Head of caudate nucleus (tissue), 42 donors: ENCODE measurements at places on chromosomes 3 and 15.
A peak's percentile ranks its signal among the peaks of the same experiment; 100 is the strongest.

DNA sequence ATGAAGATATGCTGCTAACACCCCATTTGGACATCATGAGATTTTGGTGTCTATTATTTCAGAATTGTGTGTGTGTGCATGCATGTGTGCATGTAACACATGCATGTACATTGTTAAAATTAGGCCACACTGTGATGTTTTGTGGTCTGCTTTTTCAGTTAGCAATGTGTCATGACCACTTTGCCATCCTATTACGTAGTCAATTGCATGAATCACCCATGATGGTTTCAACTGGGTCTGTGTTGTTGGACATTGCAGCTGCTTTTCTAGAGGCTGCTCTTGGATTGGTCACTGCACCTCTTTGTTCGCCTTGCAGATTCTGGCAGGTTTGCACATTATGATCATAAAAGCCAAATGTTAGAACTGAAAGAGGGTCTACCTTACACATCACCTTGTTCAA lies 101.0 kb upstream of the THBS1 start:
- no peak for DNase-seq

DNA sequence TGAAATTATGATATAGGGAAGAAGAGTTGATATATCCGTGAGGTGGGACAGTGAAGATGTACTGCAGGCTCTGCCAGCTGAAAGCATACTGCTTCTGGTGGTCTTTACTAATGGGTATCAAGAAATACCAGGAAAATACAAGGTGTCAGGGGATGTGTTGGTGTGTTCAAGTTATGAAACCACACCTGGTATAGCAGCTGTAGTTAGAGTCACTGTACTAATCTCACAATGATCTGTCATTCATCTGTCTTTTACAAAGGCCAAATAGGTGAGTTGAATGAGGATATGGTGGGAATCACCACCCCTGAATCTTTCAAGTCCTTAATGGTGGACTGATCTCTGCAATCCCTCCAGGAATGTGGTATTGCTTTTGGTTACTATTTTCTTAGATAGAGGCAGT lies 152.7 kb downstream of the NFKBIZ start:
- no peak for DNase-seq

DNA sequence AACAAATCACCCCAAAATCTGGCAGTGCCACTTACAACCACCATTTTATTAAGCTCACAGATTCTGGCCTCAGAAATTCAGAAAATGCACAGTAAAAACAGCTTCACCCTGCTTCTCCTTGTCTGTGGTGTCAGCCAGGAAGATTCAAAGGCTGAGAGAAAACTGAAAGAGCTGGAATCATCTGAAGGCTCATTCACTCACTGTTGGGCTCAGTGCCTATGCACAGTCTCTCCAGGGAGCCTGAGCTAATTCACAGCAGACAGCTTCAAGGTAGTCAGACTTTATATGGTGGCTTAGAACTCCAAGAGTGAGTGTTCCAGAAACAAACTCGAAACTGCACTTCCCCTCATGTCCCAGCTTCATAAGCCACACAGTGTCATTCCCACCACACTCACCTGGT lies 16.5 kb upstream of the PLOD2 start:
- DNase-seq, result no peak

DNA sequence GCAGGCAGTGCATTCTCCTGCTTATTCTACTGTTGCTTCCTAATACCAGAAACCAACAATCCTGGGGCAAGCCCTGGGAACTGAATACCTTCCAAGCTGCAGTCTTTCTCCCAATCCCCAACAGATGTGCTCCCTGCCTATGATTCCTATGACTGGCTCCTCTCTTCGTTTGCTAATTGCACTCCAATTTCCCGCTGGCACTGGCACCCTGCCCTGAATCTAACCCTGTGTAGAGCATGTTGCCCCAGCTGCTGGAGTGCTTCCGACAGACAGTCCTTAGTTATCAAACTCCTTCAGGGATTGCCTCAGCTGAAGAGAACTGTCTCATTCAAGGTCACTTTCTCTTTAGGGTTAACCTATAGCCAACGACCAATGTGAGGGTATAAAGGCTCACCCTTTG lies 214.1 kb downstream of the NECTIN3 start:
- peak; percentile 30 for DNase-seq

GRCh38 chr15:39052323-39052705 lies 487.7 kb upstream of the RASGRP1 start:
- DNase-seq, result no peak

DNA sequence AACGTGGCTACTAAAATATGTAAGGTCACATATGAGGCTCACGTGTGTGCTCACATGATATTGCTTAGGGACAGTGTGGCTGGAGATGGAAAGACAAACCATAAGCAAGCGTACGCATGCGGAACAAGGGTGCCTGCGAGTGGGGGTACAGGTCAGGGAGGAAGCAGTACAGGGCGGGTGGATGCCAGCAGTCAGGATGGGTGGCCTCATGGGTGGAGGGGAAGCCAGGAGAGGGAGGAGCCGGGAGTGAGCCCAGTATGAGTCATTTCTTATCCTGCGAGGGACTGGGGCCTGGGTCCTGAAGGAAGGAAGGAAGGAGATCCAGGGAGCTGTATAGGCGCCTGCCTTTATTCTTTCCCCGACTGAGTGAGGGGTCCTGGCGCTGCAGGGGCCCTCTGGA lies 42.0 kb upstream of the CGNL1 start:
- DNase-seq, result no peak

DNA sequence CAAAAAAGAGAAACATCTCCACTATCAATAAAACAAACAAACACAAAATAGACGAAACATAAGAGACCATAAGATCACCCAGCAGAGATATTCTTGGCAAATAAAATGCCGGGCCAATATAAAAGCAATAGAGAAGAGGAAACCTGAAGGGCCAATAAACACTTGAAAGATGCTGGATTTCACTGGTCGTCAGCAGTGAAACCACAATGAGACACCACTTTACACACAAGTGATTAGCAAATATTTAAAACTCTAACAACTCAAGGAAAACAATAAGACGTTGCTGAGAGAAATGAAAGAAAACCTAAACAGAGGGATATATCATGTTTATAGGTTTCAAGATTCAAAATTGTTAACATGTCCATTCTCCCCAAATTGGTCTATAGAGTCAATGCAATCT lies 148.5 kb downstream of the WDR76 start:
- DNase-seq, result no peak

- no peak for DNase-seq
Measured at GRCh38 chr3:52872245-52872644, 25.1 kb downstream of the STIMATE start.

DNA sequence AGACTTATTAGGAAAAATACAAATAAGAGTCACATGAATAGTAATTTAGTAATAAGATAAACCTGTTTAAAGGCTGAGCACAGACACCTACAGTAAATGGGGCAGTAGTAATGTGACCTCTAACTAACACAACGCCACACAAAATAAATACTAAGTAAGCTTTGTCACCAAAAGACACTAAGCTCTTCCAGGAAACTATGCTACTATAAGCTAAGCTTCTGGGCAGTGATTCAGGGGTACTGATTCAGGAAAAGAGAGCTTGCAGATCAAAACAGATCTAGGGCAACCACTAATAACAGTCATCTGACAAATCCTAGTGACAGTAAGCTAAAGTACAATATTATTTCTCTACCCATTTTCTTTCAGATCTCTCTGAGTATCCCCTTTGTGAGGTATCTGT lies 68.8 kb downstream of the PLOD2 start:
- no peak for DNase-seq

DNA sequence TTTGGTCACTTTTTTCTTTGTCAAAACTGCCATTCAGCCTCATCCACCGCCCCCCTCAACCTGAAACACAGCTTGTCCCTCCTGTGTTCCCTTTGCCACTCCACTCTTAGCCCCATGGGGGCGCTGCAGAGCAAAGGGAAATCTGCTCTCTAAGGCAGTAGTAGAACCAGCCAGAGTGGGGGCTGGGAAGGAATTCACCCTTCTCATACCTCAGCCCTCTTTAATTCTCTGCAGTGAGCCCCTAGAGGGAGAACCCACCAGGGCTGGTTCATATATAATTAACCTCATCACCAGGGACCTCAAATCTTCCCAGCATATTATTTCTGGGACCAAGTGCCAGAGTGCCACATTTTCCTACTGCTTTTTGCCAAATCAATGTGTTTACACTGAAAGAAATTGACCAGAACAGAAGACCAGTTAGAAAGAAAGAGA lies 2.8 kb upstream of the BCL6 start:
- peak; percentile 90 for DNase-seq

DNA sequence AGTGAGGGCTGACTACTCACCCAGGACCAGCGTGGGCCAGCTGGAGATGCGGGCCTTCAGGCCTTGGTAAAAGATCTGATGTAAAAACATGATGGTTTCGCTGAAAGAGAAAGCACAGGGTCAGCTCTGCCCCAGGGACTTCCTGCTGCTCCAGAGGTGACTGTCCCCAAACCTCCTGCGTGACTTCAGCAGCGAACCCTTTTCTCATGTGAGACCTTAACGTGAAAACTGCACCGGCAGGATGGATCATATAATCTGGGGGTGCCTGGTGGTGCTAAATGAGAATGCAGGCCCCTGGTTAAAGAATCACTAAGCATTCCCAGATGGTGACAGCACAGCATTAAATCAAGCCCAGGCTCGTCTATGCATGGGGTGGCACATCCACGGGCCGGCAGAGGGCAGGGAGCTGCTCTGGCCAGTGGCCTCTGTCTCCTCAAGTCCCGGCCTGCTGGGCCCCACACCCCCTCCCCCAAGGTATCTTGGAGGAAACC lies 55.4 kb downstream of the RASGRF1 start:
- no peak for DNase-seq

DNA sequence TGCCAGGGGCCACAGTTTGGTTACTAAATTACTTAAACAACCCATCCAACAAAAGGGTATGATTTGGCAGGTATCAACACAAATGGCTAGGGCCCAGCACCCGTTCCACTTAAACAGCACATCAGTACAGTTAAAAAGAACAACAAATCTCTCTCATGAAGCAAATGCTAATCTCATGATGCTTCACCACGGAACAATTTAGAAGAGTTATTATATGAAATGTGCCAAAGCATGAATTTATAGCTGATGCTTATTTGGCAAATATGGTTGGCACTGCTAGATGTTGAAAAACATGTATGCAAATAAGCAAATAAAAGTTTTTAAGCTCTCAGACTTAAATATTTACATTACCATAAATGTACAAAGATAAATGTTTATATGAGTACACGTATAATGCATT lies 2.3 kb downstream of the PEAK1 start:
- DNase-seq, result no peak

DNA sequence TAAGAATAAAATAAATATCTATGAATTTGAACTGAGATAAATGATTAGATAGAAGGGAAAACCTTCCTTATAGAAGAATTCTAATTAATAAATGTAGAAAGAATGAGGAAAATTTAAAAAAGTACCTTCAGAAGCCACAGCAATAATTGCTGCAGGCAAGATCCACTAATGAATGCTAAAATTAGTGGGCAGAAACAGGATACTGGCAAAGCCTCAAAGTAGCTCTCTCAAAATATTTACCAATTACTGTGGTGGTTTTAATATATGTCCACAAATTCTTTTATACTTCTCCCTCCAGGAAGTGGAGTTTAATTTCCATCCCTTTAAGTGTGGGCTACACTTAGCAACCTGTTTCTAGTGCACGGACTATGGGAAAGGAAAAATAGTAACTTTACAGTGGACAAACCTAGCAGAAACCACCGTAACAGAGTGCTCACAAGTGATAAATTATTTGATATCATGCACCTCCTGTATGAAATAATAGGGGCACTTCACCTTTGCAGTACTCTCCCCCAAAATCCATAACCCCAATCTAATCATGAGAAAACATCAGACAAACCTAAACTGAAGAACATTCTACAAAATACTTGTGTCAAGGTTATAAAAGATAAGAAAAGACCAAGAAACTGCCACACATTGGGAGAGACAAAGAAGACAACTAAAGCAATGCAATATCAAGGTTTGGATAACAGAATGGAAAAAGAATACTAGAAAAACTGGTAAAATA lies 6.8 kb downstream of the PEAK1 start:
- DNase-seq, result no peak

- no peak for DNase-seq
Measured at GRCh38 chr3:135440746-135441145, 524.8 kb upstream of the PPP2R3A start.

DNA sequence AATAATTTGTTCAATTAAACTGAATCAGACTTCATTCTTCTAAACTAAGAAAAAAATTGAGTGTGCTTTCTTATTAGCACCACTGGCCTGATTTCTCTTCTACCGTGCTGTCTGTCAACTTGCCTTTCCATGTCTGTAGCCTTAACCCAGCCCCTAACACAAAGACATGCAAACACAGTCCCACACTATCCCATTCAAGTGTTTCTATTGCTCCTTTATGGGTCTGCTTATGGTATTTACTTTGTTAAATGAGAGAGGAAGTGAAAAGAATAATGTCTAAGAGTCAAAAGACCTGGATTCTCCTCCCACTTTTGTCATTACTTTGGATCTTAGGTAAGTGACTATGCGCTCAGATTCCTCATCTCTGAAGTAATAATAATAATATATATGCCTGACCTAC lies 55.3 kb downstream of the GTF2E1 start:
- no peak for DNase-seq

DNA sequence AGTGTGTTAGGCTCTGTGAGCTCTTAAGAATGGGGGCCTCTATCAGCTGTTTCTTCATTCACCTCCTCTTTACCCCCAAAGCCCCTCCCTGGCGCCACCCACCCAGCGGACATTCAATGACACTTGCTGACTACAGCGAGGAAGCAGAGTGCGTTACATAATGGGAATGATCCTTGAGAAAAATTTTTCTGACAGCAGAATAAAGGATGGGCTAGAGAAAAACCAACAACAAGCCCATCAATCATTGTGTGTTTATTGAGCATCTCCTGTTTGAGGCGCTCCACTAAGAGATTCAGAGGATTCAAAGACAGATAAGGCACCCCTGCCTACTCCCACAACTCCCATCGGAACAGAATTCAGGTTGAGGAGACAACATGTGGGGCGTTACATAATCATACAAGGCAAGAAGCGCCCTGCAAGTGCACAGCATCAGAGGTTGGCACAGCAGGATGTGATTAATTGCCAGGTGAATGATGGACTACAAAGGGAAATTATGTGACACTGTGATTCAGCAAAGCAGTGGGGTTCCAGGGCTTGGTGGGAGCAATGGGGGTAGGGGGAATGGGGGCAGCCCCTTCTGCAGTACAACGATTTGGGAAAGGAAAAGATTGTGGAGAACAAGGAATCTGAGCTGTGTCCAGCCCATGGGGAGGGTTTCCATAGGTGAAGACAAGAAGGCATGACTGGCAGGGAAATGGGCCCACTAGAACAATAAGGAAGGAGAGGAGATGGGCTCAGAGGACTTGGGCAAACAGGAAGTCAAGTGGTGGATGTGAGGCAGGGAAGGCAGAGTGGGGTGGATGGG lies 141.3 kb upstream of the ATP2B2 start:
- peak; percentile 30 for DNase-seq

- no peak for DNase-seq
Measured at GRCh38 chr3:115922681-115923347, 299.5 kb downstream of the GAP43 start.

DNA sequence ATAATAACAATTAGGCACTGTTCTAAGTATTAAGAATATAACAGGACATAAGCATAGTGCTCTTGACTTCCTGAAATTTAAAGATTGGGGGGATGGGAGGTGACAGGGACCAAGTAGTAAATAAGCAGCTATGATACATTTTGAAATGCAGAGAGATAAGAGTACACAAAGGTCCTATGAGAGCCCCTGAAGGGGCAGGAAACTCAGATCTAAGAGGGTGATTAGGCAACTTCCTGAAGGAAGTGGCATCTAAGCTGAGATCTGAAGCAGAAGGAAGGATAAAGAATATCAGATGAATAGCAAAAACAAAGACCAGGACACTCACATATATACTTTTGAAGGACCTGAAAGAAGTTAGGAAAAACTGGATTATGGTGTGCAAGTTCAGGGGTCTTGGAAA lies 415.2 kb upstream of the FRG2C start:
- DNase-seq, result no peak
